Effector CD8-positive, alpha-beta T cell (primary cell): ENCODE measurements at places on chromosomes 3 and 15.

- DNase-seq: no peak
These were observed 43.4 kb downstream of the PXYLP1 start for GRCh38 chr3:141275032-141275422.

- DNase-seq: no peak
These were observed 20.0 kb downstream of the COPS2 start for GRCh38 chr15:49135342-49135857.

DNA sequence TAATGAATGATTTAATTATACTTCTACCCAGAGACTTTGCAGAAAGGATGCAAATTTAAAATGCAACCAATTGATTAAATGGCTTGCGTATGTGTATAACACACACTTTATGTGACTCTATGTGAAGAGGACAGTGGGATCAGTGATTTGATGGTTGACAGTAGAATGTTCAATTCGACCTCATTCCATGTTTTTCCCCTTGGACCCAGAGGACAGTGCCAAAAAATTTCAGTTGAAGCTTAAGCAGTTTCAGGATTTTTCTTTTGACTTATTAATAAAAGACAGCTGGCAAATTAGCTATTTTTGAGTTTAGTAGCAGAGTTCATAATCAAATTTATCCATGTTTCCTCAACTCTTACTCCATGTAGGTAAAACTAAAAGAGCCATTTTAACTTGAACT is 742.4 kb upstream of the NR2F2 start:
- DNase-seq: no peak

GRCh38 chr15:33586786-33587697 is 276.3 kb downstream of the RYR3 start:
- DNase-seq: no peak

- no peak for DNase-seq
These were observed 499.0 kb downstream of the PYDC2 start for GRCh38 chr3:191959876-191960413.

DNA sequence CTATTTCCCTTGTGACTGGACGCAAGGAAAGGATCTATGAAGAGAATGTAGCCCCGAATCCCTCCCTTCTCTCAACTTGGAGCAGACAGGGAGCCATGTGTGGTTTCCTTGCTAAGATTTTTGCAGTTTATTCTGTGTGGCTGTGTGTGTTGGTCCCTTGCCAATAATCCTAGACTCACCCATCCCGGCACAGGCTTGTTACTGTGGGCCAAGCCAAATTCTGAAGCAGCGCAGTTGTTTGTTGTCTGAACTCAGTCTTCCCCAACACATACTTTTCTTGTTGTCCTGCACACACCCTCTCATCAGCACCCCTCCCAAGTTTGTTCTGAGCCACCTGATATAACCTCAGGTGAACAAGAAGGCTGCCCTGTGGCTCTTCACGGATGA is 193.3 kb upstream of the CTDSPL start:
- no peak for DNase-seq

GRCh38 chr3:61068084-61068483 is 183.2 kb downstream of the FHIT start:
- DNase-seq: no peak

- no peak for DNase-seq
These were observed 12.3 kb upstream of the ALCAM start for GRCh38 chr3:105354429-105354828.

GRCh38 chr15:39498629-39499028 is 82.2 kb upstream of the THBS1 start:
- DNase-seq: no peak

GRCh38 chr15:77762747-77763355 is 130.1 kb upstream of the LINGO1 start:
- DNase-seq: no peak

GRCh38 chr3:129965937-129966336 is 8.6 kb upstream of the TRH start:
- DNase-seq: no peak

GRCh38 chr3:15342246-15342645 is 9.9 kb upstream of the SH3BP5 start:
- DNase-seq: no peak

GRCh38 chr3:87246662-87247429 is 19.7 kb downstream of the CHMP2B start:
- no peak for DNase-seq

- peak; percentile 69 for DNase-seq
These were observed 28.8 kb upstream of the UBL7 start for GRCh38 chr15:74489518-74490338.

- no peak for DNase-seq
These were observed 210.8 kb upstream of the MRPL3 start for GRCh38 chr3:131713416-131714123.

- peak; percentile 10 for DNase-seq
These were observed 42.9 kb upstream of the PLCL2 start for GRCh38 chr3:16841904-16842271.

GRCh38 chr3:161838021-161838420 is 341.4 kb downstream of the OTOL1 start:
- no peak for DNase-seq

GRCh38 chr3:44803298-44803697 is 41.7 kb downstream of the KIF15 start:
- DNase-seq: no peak

DNA sequence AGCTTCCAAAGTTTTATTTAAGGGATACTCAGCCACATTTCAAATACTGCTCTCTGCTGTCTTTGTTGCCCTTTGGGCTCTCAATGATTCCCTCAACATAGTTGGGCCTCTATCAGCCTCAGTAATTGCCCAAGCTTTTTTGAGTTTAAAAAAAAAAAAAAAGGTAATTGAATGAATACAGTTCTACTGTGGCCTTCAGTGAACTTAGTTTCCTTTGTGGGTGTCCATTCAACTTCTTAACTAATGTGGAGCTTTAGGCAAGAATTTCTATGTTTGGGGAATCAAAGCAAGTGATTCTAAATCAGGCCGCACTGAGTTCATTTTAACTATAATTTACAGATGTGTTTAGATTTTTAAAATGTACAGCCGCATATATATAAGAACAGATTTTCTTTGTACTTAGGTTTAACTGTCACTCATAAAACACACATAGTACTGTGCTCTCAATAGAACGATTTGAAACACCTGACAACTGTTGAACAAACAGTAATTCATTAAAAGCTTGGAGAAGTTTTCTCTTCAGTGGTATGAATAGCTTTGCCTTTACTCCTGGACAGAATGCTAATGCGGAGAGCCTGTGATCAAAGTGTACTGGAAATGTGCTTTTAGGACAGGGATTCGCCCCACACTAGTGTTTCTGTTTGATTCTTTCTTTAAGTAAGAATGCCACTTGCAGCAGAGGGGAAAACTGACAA is 844.9 kb upstream of the SEMA6D start:
- no peak for DNase-seq

DNA sequence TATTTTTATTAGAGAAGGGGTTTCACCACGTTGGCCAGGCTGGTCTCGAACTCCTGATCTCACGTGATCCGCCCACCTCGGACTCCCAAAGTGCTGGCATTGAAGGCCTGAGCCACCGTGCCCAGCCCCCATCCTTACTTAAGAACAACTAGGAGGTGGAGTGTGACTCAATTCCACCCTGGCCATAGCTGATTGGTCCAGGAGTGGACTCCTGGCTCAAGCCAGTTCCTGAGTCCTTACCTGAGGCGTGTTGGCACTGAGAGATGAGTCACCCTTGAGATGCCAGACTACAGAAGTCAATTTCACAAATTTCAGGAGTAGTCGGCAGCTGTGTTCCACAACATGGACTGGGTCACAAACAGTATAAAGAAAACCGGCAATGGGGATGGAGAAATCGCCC is 124.2 kb downstream of the SHQ1 start:
- no peak for DNase-seq

DNA sequence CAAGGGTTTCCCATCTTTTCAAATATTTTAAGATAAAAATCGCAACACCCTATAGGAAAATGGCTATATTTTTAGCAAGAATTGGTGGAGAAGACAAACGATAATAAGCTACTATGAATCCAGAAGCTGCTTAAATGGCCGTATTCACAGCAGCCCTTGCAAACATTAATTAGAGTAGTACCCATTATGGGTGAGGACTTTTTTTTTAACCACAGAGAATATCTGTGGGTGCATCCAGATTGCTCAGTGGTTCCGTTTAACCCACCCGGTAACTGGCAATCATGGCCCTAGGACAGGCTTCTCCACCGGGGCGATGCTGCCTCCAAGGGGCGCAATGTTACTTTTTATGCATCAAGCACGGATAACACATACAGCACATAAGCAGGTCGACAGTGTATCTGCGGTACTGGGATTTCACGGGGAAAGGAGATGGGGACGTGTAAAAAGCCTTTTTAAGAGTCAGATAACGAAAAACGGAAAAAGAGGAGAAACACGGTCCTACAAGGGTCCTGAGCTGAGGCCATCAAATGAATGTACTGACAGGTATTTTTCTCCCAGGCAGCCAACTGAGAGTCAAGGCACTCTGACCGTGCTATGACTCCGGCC is 968 bp upstream of the TMEM266 start:
- DNase-seq: no peak

DNA sequence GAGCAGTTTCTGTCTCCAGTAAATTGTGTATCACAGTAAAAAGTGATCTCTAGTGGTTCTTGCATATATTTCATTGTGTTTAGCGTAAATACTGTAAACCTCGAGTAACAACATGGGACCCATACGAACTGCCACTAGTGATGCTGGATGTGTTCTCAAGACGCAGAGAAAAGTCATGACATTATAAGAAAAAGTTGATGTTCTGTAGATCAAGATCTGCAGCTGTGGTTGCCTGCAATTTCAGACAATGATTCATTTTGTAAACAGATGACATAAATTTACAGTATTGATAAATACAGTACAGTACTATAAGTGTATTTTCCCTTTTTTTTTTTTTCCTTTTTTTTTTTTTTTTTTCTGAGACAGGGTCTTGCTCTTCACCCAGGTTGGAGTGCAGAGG is 100.1 kb downstream of the DPH6 start:
- DNase-seq: no peak

DNA sequence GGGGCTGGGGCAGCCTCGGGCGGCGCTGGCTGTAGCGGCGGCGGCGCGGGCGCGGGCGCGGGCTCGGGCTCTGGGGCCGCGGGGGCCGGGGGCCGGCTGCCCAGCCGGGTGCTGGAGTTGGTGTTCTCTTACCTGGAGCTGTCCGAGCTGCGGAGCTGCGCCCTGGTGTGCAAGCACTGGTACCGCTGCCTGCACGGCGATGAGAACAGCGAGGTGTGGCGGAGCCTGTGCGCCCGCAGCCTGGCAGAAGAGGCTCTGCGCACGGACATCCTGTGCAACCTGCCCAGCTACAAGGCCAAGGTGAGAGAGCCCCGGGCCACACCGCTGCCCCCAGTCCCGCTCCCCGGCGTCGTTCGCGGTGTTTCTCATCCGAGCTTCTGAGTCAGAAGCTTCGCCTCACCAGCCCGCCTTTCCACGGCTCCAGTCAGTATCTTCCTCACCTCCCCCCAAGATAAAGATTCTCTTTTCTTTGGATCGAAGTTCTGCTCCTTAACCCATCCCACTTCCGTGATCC is 600 bp downstream of the FBXO45 start:
- DNase-seq: peak; percentile 47

DNA sequence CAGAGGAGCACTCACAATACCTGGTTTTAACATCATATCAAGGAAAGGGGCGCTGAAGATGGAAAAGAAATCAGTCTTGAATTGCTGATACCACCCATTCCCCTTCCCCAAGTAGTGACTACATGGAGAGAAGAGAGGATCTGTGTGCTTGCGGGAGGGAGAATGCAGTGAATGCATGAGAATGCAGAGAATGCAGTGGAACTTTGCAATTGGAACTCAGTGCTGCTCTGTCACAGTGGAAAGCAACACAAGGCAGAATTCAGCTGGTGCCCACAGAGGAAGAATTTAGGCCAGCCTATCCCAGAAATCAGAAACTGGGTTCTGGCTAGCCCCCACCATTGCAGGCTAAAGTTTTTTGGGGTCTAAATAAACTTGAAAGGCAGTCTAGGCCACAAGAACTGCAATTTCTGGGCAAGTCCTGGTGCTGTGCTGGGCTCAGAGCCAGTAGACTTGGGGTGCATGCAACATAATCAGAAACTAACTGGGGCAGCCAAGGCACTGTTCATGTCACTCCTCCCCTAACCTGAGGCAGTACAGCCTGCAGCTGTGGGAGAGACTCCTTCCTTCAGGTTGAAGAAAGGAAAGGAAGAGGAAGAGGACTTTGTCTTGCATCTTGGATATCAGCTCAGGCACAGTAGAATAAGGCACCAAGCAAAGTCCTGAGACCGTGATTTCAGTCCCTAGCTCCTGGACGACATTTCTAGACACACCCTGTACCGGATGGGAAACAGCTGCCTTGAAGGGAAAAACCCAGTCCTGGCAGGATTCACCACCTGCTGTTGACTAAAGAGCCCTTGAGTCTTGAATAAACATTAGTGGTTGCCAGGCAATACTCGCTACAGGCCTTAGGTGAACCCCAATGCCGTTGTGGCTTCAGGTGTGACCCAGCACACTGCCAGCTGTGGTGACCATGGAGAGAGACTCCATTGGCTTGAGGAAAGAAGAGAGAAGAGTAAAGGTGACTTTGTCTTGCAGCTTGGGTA is 329.3 kb downstream of the TBL1XR1 start:
- no peak for DNase-seq
